Posterior vena cava (tissue), 2 donors: ENCODE measurements at places on chromosomes 5 and 9. TPM values are rescaled to one million over a fixed set of nuclear protein-coding genes. Genes with fewer than 3 reads are reported as not detected.

- DNase-seq = no peak
Measured at GRCh38 chr5:173885475-173886010, 2.6 kb upstream of the CPEB4 start.

DNA sequence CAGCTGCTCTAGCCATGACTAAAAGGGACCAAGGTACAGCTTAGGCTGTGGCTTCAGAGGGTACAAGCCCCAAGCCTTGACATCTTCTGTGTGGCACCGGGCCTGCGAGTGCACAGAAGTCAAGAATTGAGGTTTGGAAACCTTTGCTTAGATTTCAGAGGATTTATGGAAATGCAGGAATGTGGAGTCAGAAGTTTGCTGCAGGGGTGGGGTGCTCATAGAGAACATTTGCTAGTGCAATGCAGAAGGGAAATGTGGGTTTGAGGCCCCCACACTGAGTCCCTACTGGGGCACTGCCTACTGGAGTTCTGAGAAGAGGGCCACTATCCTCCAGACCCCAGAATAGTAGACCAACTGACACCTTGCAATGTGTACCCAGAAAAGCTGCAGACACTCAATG lies 624.9 kb upstream of the FTMT start:
- no peak for DNase-seq

- no peak for DNase-seq
Measured at GRCh38 chr5:81516091-81516490, 122.2 kb upstream of the ACOT12 start.

GRCh38 chr9:6305954-6306563 lies 22.1 kb upstream of the TPD52L3 start:
- DNase-seq = no peak

- no peak for DNase-seq
Measured at GRCh38 chr5:139399501-139400121, 4.3 kb downstream of the SPATA24 start.

IRX2 gene
- total RNA-seq = 0.38 TPM
